Osteocyte (in vitro differentiated cells): ENCODE measurements at places on chromosomes 7 and 10. TPM values are rescaled to one million over a fixed set of nuclear protein-coding genes. Genes with fewer than 3 reads are reported as not detected.

The SPDYE16 gene
- not detected in 2 replicates for total RNA-seq

The KCNH2 gene
- total RNA-seq, result not detected in 2 replicates

- H3K36me3 ChIP-seq, result peaks cover 11% of the 10 kb centered on the region
- H3K27me3 ChIP-seq, result no peaks in the 10 kb centered on the region
- no peak for DNase-seq
- peak overlapping the region; percentile 49 for H3K4me3 ChIP-seq
- H3K4me1 ChIP-seq, result peaks cover 57% of the 10 kb centered on the region
Observed at GRCh38 chr10:14405076-14406065, 74.6 kb upstream of the FRMD4A start.

- no peak for DNase-seq
- H3K4me1 ChIP-seq, result no peaks in the 10 kb centered on the region
- peaks cover 48% of the 10 kb centered on the region for H3K27me3 ChIP-seq
- H3K36me3 ChIP-seq, result no peaks in the 10 kb centered on the region
Observed at GRCh38 chr7:50974240-50974639, 191.5 kb upstream of the GRB10 start.

- H3K27ac ChIP-seq, result no peak overlapping the region
- H3K27me3 ChIP-seq, result no peaks in the 10 kb centered on the region
- no peaks in the 10 kb centered on the region for H3K36me3 ChIP-seq
- peaks cover 9% of the 10 kb centered on the region for H3K4me1 ChIP-seq
Observed at GRCh38 chr7:23981314-23981713, 271.3 kb downstream of the STK31 start.

GRCh38 chr10:110773693-110774068 lies 98.0 kb upstream of the PDCD4 start:
- H3K27ac ChIP-seq, result no peak overlapping the region
- no peaks in the 10 kb centered on the region for H3K36me3 ChIP-seq
- DNase-seq, result no peak
- no peak overlapping the region for H3K4me3 ChIP-seq
- peaks cover 2% of the 10 kb centered on the region for H3K4me1 ChIP-seq
- H3K27me3 ChIP-seq, result peaks cover 4% of the 10 kb centered on the region

- no peaks in the 10 kb centered on the region for H3K36me3 ChIP-seq
- no peak overlapping the region for H3K27ac ChIP-seq
- peaks cover 9% of the 10 kb centered on the region for H3K4me1 ChIP-seq
- H3K4me3 ChIP-seq, result no peak overlapping the region
Observed at GRCh38 chr10:77266242-77266641, 371.4 kb downstream of the KCNMA1 start.

- peak overlapping the region; percentile 71 for H3K27ac ChIP-seq
- no peak overlapping the region for H3K4me3 ChIP-seq
- DNase-seq, result no peak
- peaks cover 1% of the 10 kb centered on the region for H3K36me3 ChIP-seq
- peaks cover 33% of the 10 kb centered on the region for H3K4me1 ChIP-seq
Observed at GRCh38 chr7:28346676-28347363, 65.5 kb upstream of the CREB5 start.

GRCh38 chr10:123241391-123242141 lies 87.4 kb downstream of the BUB3 start:
- no peaks in the 10 kb centered on the region for H3K36me3 ChIP-seq
- DNase-seq, result no peak
- H3K27me3 ChIP-seq, result no peaks in the 10 kb centered on the region
- no peak overlapping the region for H3K4me3 ChIP-seq

GRCh38 chr7:22563032-22563501 lies 63.1 kb upstream of the STEAP1B start:
- no peak overlapping the region for H3K27ac ChIP-seq
- no peaks in the 10 kb centered on the region for H3K27me3 ChIP-seq
- no peaks in the 10 kb centered on the region for H3K36me3 ChIP-seq
- peak; percentile 60 for DNase-seq
- H3K4me3 ChIP-seq, result no peak overlapping the region

DNA sequence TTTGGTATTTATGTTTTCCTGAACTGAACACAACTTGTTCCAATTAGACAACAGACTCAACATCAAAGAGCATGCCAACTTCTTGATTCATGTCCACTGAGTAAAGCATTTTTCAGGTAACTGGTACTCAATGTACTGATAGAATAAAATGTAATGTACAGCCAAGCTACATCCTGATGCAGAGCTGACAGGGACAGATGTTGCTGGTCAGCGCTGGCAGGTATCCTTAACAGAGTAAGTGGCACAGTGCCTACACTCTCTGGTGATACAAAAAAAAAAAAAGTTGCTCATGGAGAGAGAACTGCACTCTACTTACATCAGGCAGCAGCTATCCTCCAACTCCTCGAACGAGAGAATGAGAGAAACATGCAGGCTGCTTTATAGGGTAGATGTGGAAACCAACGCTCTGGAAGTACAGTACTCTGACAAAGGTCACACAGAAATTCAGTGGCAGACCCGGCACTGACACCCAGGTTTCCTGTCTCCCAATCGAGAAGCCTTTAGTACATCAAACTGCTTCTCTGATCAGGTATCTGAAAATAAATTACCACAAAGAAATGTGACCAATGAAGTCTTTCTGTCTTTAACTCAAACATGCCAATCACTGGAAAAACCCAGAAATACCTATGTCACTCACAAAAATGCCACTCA lies 4.6 kb downstream of the ITGB1 start:
- no peak for DNase-seq
- H3K27ac ChIP-seq, result peak overlapping the region; percentile 74
- no peaks in the 10 kb centered on the region for H3K36me3 ChIP-seq
- H3K4me1 ChIP-seq, result peaks cover 81% of the 10 kb centered on the region
